ENCODE measurements at places on chromosomes 5 and 9.

DNA sequence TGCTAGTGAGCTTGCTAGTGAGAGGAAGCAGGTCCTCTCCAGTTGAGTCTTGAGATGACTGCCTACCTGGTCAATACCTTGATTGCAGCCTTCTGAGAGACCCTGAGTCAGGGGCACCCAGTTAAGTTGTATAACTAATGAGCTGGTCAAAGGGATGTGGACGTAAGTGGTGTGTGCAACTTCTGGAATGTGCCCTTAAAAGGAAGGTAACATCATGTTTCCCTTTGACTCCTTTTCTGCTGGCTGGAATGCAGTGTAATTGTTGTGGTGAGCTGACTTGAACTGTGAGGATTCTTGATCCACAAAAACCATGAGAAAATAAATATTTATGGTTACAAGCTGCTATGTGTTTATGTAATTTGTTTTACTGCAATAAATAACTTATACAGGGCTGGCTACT lies 2.4 kb upstream of the SNX2 start:
- DNase-seq, result no peak

DNA sequence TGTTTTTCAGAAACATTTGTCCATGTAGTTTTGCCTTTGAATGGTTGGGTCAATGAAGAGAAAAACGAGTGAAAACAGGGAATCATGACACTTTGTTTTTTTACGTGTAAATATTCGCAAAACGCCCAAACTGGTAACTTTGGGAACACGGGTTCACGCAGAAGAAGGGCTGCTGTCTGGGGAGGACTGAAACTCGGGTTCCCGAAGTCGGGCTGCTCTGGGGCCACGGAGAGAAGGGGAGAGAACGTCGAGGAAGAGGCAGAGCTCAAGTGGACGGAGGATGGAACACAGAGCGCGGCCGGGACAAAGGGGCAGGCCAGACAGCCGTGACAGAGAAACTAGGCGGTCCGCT lies 478 bp upstream of the SETD9 start:
- no peak for DNase-seq

DNA sequence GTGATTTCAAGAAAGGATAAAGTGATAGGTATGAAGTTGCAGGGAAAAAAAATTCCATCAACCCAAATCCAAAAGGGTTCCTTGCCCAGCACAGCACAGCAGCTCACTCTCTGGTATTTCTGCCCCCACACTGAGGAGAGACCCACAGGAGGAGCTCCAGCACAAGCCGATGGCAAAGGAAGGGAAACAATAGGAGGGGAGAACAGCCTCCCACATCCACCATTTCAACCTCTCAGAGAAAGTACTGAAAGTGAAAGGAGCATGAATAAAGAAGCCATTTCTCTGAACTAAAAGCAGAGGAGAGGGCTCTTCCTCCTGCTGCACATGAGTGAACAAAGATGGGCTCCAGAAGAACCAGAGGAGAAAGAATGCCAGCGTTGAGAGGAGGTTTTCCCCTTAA lies 54.9 kb upstream of the ZSWIM6 start:
- no peak for DNase-seq

GRCh38 chr5:84885485-84886258 lies 501.0 kb upstream of the EDIL3 start:
- no peak for DNase-seq

DNA sequence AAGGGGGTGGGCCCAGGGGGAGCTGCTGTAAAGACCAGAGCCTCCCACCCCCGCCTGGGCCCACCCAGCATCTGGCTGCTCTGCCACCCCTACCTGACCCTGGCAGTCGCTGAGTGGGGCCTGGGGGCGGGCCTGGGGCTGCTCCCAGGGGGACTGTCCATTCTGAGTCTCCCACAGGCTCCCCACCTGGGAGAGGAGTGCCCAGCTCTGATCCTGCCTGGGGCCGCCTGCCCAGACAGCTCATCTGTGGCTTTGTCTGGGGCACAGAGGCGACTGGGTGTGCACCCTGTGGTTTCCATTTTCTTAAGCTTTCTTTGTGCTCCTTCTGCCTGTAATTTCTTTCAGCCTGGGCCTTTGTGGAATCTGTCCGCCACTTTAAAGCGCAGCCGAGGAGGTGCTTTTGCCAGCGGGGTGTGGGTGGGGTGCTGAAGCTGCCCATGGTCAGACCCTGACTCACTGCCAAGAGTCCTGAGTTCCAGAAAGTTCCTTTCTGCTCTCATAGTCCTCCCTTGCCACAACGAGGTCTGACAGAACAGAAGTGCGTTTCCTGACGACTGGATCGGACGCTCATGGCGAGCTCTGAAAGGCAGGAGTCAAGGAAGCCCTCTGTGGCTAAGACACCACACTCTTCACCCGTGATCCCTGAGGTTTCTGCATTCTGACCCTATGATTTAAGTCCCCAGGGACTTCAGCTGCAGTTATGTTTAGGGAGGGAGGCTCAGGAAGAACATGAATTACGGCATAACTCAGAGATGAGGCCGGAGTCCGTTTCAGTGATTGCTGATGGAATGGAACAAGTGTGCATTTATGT lies 225.0 kb downstream of the FANCC start:
- DNase-seq, result peak; percentile 79

- no peak for DNase-seq
These were observed 5.0 kb upstream of the GPRIN1 start for GRCh38 chr5:176614805-176615478.

- no peak for DNase-seq
These were observed 5.7 kb downstream of the MEGF10 start for GRCh38 chr5:127296321-127296720.

- DNase-seq, result no peak
These were observed at the start of gene ZNF462 for GRCh38 chr9:106862821-106863720. ZNF462 (plus strand) TSS chr9:106863166; CDS start chr9:106923384, 60,218 bp downstream.

DNA sequence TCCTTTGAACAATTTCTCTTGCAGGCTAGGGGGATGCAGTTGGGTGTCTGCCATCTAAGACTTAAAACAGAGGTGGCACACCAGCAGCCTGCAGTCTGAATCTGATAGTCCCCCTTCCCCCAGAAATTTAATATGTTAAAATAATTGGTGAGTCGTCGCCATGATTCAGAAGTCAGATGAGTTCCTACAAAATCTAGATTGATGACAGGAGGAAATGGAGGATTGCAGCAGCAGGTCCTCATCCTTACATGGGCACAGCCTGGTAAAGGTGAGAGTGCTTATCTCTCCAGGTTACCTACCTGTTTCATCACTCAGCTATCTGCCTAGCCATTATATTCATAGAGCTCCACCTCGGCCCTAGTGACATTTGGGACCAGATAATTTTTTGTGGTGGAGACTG lies 112.3 kb downstream of the PCSK1 start:
- no peak for DNase-seq

DNA sequence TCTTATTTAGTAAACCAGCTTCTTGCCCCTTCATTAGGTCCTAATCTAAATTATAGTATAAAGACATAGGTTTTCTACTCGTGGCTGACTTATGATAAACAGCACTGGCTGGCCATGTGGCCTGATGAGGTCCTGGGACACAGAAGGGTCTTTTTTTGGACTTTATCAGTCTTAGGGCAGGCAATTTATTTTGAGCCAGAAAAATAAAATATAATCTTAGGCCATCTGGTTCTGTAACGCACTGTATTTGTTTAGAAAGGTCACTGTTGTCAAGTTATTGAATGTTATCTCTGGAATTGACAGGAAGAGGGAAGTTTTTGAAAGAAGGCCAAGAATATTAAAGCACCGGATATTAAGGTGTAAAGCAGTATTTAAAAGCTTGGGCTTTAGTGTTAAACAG lies 53.9 kb downstream of the RFX3 start:
- no peak for DNase-seq

DNA sequence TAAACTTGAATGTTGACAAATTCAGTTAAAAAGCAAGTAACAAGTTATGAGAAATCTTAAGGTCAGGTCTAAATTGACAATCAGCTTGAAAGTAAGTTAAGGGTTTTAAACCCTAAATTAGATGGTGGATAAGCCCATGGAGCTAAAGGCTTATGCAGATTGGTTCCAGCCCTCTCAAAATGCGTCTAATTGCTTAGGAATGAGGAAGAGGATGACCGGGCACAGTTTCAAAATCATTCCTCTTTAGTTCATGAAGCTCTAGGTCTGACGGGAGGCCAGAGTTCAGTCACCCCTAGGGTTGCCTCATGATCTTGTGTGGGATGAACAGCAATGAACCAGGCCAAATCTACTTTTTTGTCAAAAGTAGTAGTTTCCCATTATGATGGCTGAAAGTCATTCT lies 75.4 kb downstream of the SLC38A9 start:
- no peak for DNase-seq

- no peak for DNase-seq
These were observed 7.3 kb downstream of the ACER2 start for GRCh38 chr9:19416143-19416542.

GRCh38 chr9:75451045-75451444 lies 362.7 kb downstream of the OSTF1 start:
- no peak for DNase-seq

DNA sequence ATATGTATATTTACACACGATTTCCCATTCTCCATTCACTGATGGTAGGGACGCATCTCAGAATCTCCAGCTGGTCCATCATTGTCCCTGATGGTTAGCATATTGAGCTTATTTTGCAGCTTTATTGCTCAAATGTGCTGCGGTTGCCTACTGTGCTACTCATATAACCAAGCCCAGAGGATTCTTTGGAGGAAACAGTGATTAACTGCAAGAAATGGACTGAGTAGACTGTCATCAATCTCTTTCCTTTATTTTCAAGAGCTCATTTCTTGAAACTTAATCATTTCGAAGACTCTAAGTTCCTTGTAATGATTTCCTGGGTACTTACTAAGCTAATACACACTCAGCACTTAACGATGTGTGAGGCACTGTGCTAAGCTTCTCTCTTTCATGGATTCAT lies 119.0 kb downstream of the MAT2B start:
- no peak for DNase-seq

GRCh38 chr5:109304309-109304708 lies 105.5 kb downstream of the PJA2 start:
- no peak for DNase-seq

- DNase-seq, result no peak
These were observed 1.6 kb downstream of the FER start for GRCh38 chr5:108749128-108749861.

- no peak for DNase-seq
These were observed 64.1 kb downstream of the PLAC8L1 start for GRCh38 chr5:146041180-146041789.

DNA sequence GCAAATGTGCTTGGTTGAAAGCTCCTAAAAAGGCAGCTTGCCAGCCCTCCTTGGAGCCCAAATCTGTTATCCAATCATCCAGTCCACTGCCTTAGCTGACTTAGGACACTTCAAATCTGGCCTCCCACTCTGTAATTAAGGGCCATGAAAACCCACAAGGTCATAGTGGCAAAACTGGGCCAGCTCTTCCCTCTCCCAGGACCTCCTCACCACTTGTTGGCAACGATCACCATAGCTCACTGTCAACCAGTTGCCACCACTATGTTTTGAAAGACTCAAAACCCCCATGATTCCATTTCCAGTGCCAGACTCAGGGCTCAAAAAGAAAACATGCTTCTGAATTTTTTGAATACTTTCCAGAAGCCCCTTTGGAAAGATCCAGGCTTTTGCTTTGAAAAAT lies 107.5 kb downstream of the NREP start:
- DNase-seq, result peak; percentile 48

DNA sequence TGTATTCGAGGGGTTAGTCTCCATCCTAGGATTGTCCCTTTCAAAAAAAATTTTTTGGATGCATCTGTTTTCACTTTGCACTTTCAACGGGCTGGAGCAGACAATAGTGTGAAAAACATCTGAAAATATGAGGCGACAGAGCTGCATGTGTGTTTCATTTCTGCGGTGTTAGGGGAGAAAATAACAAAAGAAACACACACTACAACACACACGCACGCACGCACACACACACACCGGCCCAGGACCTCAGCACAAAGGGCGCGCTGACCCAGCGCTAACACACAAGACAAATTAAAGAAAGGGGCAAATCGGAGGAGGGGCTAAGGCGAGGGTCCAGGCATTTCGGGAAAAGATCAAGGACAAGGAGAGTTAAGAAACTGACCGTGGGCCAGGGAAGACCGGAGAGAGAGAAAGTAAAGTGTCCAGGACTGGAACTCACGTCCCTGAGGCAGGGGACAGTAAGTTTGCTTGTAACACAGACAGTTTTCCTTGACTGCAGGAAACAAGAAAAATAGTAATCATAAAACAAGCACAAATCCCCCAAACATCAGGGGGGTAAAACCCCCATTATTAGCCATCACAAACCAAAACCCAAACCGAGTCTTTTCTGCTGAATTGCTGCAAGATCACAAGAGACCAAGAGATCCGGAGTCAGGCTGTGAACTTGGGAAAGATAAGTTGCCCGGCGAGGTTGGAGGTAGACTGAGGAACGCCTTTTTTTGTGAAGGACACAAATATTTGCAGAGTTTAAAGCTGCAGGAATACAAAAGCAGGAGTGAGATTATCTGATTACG lies 302.1 kb downstream of the PARP8 start:
- DNase-seq, result no peak

- DNase-seq, result no peak
These were observed 47.0 kb downstream of the RAPGEF1 start for GRCh38 chr9:131692612-131693562.

DNA sequence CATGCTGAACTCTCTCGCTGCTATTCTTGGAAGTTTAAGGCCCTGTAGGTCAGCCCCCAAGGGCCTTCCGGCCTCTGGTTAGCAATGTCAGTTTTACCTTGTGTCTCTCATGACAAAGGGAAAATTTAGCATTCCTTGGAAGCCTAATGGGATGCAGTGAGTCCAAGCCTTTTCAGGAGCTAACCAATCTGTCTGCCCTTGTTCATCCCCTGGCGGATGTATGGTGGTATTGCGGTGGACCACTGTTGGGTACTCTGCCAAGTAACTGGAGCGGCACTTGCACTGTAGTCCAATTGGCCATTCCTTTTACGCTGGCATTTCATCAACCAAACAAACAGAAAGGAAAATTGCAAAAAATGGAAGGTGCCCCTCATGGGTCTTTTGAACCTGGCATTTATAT lies 318.4 kb upstream of the NMUR2 start:
- no peak for DNase-seq

- no peak for DNase-seq
These were observed 98.3 kb downstream of the F2RL2 start for GRCh38 chr5:76524868-76525267.

Data from retinal pigment epithelial cell (primary cell).